ENCODE measurements at places on chromosomes 11 and 22. TPM values are rescaled to one million over a fixed set of nuclear protein-coding genes. Genes with fewer than 3 reads are reported as not detected.

Gene DMC1
- 1.3 TPM for total RNA-seq

Gene GGTLC2
- total RNA-seq = not detected

Gene OR2AT4
- total RNA-seq = not detected

Gene SAA2
- total RNA-seq = 0.87 TPM

Gene PRG3
- not detected for total RNA-seq

Gene SUN2
- total RNA-seq = 79.8 TPM

Gene APOA5
- total RNA-seq = not detected

Gene CHEK1
- total RNA-seq = 12.6 TPM

Gene TRPC6
- 1.2 TPM for total RNA-seq

Gene B4GAT1
- 53.3 TPM for total RNA-seq

Gene PANX2
- 1.7 TPM for total RNA-seq

Gene TMEM9B
- 40.3 TPM for total RNA-seq

Gene IRAG1
- total RNA-seq = 1.4 TPM

Gene CKAP5
- total RNA-seq = 60.0 TPM

Gene APBB1
- total RNA-seq = 46.7 TPM

Gene ADORA2A
- 60.6 TPM for total RNA-seq

Gene OR51E2
- total RNA-seq = 0.06 TPM

Gene PATE2
- 0.93 TPM for total RNA-seq

Gene ZNHIT2
- total RNA-seq = 14.0 TPM

Gene POLD3
- 6.5 TPM for total RNA-seq

Gene NUMA1
- 200 TPM for total RNA-seq

Gene SNX15
- 12.6 TPM for total RNA-seq

Gene CBY1
- 23.7 TPM for total RNA-seq

Gene YPEL1
- 8.7 TPM for total RNA-seq

Gene CASP5
- total RNA-seq = not detected

Gene SLC22A6
- not detected for total RNA-seq

Gene OR51B2
- not detected for total RNA-seq

Gene PATE4
- total RNA-seq = not detected

Gene ST13
- total RNA-seq = 155 TPM

Gene ALX4
- total RNA-seq = not detected

Gene PARVA
- total RNA-seq = 56.9 TPM

Gene C22orf15
- 0.41 TPM for total RNA-seq

Gene FAT3
- total RNA-seq = 3.3 TPM

Gene IGF2
- 8.8 TPM for total RNA-seq

Gene PACSIN3
- total RNA-seq = 16.8 TPM

Gene TMEM151A
- total RNA-seq = 0.58 TPM

All from glomerular endothelial cell (primary cell).